Posterior vena cava (tissue), 2 donors: ENCODE measurements at places on chromosomes 2 and 18.

DNA sequence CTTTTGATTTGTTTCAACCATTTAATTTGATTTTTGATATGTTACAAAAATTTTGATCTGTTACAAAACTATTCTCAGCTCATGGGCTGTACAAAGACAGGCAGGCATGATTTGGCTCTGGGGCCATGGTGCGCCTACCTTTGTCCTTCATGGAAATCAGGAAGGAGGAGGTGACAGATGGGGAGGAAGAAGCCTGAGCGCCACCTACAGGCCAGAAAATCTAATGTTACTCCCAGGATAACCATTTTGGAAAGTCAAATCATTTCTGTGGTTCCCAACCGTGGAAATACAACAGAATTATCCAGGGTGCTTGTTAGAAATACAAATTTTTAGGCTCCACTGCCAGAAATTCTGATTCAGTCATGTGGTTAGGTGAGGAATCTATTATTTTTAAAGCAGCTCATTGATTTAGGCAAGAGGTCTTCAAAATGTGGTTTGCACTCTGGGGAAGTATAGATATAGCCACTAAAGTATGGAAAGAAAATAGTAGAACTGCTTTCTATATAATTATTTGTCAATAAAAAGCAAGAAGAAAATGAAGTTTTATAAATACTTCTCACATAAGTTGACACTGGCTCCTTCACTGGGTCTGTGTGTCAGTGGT is 93.9 kb downstream of the EVA1A start:
- no peak for DNase-seq

DNA sequence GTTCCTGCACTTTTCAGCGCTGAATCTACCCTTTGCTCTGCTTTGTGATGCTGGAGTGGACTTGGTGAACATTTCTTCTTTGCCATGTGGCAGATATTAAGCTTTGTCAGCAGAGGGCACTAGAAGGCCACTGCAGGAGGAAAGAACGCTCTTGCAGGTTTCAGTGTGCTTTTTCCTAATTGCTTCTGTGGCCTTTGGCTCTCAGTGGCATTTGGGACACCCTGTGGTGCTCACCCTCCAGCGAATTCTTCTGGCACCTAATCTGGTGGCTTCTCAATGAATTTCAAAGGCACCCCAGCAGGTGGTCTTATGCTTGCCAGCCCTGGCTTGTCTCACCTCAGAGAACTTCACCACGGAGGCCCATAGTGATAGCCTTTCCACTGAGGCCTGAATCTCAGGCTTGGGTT is 146.7 kb downstream of the MYO3B start:
- peak; percentile 31 for DNase-seq

- no peak for DNase-seq
These were observed 395.5 kb upstream of the HNRNPA3 start for GRCh38 chr2:176817061-176817565.

DNA sequence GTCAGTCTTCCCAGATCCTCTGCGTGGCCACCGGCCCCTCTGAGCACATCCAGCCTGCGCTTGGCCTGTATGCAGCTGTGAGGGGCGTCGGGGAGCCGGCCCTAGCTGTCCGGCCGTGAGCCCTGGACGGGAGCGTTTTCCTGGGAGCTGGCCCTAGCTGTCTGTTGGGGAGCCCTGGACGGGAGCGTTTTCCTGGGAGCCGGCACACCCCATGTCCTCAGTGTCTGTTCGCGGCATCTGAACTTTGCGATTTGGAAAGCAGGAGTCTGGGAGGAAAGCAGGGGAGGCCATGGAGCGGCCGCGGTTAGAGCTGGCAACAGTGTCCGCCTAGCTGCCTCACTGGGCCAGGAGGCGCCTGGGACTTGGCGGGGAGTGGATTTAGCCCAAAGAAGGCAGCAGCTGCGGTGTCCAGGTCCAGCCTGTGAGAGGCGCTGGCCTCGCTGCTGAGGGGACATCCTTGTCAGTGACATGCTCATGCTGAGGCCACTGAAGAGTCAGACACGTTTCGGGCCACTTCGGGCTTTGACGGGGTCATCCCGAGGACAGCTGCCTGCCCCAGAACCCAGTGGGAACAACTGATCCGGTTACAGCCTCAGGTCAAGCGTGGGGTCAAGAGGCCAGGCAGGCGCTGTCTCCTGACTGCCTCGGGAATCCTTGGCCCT is 75.8 kb downstream of the KCNG2 start:
- DNase-seq: peak; percentile 86
